Iris pigment epithelial cell (primary cell): ENCODE measurements at places on chromosomes 4 and X.

GRCh38 chr4:1283711-1284110 lies 6.0 kb upstream of the MAEA start:
- no peak for DNase-seq

- DNase-seq = peak; percentile 80
These were observed 80.5 kb downstream of the PRDM5 start for GRCh38 chr4:120842031-120842430.

- DNase-seq = no peak
These were observed 64.0 kb downstream of the MANBA start for GRCh38 chr4:102696758-102697157.

DNA sequence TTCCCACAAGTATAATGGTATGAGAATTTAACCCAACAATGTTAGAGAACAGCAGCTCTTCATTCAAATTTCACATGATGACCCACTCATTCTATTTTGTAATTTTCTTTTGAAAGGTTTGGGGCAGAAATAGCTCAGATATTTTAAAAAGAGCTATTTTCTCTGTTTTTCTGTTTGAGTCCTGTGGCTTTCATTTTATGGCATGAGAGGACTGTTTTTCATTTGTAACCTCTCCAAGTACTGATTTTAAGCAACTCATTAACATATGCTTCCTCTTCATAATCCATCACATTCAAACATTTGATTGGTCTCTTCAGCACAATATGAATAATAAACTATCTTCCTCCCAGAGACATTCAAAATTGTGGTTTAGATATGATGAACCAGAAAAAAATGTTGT lies 129.0 kb upstream of the TEX13A start:
- DNase-seq = peak; percentile 16

DNA sequence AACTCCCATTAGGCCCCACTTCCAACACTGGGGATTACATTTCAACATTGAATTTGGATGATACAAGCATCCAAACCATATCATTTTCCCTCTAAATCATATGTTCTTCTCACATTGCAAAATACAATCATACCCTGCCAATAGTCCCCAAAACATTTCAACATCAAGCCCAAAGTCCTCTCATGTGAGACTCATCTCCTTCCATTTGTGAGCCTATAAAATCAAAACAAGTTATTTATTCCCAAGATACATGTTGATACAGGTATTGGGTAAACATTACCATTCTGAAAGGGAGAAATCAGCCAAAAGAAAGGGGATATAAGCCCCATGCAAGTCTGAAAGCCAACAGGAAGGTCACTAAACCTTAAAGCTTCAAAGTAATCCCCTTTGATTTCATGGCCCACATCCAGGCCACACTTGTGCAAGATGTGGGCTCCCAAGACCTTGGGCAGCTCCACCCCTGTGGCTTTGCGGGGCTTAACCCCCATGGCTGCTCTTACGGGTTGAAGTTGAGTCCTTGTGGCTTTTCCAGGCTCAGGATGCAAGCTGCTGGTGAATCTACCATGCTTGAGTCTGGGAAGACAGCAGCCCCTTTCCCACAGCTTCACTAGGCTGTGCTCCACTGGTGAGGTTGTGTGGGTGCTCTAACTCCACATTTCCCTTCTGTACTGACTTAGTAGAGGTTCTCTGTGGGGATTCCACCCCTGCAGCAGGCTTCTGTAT lies 40.6 kb upstream of the SERTM2 start:
- no peak for DNase-seq

GRCh38 chr4:150140774-150141400 lies 62.6 kb downstream of the DCLK2 start:
- DNase-seq = peak; percentile 73

- DNase-seq = peak; percentile 15
These were observed 1.1 kb upstream of the FGF16 start for GRCh38 chrX:77446029-77446585.

DNA sequence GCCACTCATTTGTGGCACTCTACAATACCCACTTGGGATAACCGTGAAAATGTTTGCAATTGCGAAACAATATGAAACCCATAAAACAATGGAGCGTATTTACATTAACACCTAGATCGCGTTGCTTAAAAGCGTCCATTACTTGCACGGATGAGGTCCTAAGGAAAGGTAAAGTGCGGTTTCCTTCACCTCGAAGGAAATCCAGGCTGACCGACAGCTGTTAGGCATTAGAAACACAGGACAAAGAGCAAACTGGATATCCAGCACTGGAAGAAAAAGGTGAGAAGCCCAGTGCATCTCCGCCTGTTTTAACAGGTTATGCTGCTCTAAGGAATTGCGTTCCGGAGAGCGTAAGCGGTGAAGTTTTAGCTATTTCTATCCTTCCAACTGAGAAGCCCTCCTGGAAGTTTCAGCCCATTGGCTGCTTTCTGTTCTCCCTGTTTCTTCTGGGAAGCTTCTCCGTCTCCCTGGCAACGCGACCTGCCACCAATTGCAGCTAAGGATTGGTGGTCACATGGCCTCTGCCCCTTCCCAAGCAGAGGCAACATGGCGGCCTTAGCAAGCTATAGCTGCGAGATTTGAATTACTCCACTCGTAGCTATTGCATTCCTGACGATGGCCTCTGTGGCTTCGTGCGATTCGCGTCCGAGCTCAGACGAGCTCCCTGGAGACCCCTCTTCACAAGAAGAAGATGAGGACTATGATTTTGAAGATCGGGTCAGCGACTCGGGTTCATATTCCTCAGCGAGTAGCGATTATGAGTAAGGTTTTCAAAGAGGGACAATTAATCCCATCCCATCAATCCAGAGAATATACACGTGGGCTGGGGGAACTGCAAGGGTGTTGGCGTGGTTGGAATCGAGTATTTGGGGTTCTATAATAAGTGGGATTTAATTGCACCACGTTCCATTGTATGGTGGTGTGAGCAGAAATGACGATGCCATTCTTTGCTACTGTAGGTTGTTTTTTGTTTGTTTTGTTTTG lies at the start of gene INTU:
Gene INTU (plus strand): TSS at position 538 of the 984 bp plus-strand sequence. CDS start 78 bp downstream, at position 616.
- DNase-seq = peak; percentile 99

- DNase-seq = peak; percentile 4
These were observed 210.9 kb downstream of the RTL9 start for GRCh38 chrX:110569506-110569905.

DNA sequence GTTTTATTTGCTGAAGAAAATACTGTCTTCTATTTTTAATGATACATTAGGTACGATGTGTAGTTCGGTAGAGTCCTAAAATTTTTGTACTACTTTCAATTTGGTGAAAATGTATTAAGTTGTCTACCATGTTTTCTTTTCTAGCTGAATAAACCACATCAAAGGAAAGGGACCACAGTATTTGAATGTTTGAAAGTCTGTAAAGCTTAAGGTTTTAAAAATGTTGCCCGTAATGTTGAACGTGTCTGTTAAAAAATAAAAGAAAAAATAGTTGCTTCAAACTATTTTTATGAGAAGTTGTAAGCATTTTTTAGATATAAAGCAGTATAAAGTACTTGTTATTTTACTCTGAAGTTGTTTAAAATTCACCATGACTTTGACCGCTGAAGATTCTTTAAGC lies 3.2 kb downstream of the CDKN2AIP start:
- DNase-seq = no peak

GRCh38 chrX:29903360-29903759 lies 312.0 kb upstream of the MAGEB2 start:
- DNase-seq = peak; percentile 12

- peak; percentile 25 for DNase-seq
These were observed 51.7 kb downstream of the TMEM154 start for GRCh38 chr4:152628128-152628527.

DNA sequence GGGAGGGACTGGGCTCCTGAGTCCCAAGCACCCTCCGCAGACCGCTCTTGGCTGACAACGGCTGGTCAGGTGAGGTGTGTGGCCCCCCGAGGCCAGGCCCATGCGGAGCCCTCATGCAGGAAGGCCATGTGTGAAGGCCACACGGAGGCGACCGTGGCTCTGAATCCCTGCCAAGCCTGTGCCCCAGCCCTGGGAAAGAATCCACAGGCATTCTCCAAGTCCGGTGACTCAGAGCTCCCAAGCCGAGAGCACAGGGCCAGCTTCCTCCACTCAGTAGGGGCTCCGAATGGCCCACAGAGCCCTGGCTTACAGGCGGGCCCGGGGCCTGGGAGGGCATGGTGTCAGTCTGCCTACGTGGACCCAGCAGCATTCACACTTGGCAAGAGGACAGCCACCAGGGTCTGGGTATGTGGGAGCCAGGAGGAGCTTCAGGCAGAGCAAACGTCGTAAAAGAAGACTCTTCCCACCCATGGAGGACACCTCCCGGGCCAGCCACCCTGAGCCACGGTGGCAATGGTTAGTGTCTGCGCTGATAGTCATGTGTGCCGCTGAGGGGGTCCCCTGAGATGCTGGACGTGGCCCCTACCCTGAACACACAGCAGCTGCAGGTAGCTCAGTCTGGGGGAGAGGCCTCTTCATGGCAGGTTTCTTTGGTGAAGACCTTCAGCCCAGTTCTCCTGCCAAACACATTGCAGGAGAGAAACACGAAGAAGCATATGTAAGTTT lies 105.7 kb downstream of the PSAPL1 start:
- peak; percentile 60 for DNase-seq

DNA sequence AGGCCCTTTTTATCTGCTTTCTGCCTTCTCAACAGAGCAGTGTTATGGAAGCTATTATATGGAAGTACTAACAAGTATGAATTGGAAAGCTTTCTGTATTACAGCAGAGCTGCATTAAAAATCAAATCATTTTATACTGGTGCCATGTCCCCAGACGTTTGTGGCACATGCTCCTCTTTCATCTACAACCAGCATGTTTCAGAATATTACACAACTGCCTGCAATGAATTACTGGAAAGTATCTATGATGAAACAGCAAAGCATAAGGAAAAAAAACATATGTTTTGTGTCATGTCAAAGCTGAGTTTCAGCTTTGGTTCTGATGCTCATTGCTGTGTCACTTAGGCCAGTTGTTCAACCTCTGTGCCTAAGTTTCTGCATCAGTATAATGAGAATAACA lies 576.8 kb downstream of the GBA3 start:
- DNase-seq = no peak

DNA sequence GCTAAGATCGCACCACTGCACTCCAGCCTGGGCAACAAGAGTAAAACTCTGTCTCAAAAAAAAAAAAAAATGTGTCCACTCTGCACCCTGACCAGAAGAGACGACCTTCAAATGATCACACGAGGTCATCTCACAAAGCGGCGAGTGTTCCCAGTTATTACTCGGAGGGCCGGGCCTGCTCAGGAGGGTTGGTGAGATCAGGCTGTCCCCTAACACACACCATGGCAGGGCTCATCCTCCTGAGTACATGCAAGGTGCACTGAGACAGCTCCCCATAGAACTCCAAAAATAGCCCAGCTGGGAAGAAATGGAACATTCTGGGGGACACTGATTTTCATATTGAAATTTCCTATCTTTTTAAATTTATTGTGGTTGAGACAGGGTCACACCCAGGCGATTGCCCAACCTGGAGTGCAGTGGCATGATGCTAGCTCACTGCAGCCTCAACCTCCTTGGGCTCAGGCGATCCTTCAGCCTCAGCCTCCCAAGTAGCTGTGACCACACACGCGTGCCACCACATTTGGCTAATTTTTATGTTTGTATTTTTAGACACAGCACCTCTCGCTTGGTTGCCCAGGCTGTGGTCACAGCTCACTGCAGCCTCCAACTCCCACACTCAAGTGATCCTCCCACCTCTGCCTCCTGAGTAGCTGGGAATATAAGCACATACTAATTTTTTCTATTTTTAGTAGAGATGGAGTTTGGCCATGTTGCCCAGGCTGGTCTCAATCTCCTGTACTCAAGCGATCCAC lies 51.5 kb downstream of the DHRSX start:
- no peak for DNase-seq

GRCh38 chrX:150192816-150193215 lies 170.3 kb upstream of the MAMLD1 start:
- DNase-seq = peak; percentile 45

DNA sequence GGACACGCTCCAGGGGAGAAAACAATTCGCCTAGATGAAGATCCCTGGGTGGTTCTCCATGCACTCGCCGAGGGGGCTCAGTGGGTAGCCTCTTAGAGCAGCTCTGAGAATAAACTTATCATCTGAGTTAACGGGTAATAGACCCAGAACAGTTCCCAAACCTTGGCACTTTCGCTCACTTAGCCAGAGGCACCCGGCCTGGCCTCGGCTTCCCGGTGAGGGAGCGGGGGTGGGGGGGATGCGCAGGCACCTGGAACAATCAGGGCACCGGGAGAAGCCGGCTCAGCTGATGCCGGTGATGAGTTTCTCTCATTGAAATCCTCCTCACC lies 405 bp upstream of the ZAR1 start:
- no peak for DNase-seq
